ENCODE measurements at places on chromosomes 4 and X. TPM values are rescaled to one million over a fixed set of nuclear protein-coding genes. Genes with fewer than 3 reads are reported as not detected.
A peak's percentile ranks its signal among the peaks of the same experiment; 100 is the strongest.

DNA sequence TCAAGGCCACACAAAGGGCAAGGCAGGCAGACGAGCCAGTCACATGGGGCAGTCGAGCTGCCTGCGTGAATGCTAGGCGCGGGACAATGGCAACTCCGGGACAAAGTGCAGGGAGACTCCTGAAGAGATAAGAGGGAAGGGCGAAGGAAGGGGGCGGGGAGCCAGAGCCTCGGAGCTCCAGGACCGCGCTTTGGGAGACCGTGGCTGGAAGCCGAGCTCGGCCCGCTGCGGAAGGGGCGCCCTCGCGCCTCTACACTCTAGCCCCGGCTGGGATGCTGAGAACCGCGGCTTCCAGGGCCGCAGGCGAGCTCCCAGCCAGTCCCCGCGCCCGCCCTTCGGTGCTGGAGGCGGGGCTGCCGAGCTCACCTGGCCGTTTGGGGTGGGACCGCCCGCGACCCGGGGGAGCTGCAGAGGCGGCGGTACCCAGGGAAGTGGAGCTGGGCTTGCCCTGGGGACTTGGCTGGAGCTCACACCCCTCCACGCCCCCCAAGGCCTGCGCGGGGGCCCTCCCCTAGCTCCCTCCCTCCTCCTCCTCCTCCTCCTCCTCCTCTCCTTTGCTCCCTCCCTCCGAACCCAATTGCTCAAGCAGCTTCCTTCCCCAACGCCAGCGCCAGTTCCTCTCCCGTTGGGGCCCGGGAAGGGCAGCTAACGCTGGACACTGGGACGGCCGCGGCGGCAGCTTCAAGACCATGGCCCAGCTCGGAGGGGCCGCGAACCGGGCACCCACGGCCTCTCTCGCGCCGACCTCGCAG, at the start of gene SOWAHD:
SOWAHD (plus strand) TSS at position 610 of the 752 bp plus-strand sequence; CDS start at position 690, 80 bp downstream.
- DNase-seq = peak; percentile 6

GRCh38 chrX:40152173-40152711, 54.5 kb upstream of the BCOR start:
- DNase-seq = no peak

DNA sequence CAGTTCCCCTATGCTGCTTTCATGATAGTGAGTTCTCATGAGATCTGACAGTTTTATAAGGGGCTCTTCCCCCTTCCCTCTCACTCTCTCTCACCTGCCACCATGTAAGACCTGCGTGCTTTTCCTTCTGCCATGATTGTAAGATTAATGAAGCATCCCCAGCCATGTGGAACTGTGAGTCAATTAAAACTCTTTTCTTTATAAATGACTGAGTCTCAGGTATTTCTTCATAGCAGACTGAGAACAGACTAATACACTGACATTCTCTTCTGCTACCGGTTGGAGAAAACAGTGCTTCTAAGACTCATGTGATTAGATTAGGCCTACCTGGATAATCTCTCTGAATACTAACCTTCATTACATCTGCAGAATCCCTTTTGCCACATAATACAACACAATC, 45.4 kb upstream of the TRPC5OS start:
- no peak for DNase-seq

- no peak for DNase-seq
These were observed 153.3 kb upstream of the LNX1 start for GRCh38 chr4:53744446-53745160.

DNA sequence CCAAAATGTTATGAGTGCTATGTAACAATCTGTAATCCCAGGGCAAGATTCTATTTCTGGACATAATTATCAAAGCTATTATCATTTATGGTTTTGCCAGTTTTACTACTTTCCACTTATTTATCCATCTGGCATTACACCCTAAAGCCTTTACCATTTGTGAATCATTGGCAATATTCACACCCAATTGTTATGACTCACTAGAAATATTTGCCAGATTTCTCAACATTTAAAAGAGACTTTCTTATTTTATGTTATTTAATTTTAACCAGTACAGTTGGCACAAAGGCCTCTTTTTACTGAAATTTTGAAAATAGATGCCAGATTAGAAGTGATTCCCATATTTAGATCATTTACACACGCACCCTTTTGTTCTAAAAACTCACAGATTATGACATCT, 242.7 kb upstream of the WDFY3 start:
- DNase-seq = peak; percentile 93

DNA sequence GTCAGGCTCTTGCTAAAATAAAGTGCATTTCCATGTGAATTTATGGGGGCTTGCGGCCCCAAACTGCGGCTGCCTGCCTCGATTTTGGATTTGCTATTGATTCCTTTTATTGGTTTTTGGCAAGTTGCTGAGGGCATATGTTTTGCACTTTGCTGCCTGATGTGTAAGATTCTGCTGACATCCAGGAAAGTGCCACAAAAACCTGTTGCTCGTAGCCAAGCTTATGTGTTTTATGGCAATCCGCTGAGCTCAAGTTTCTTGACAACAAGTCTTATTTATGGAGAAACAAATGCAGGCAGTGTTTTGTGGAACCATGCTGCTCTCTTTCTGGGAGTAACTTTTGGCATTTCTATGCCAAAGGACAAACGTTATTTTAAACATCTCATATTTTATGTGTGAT, 97.3 kb upstream of the DDIT4L start:
- DNase-seq = no peak

Gene SLC6A8
- 42.4 TPM for total RNA-seq

Gene CNGA1
- total RNA-seq = 1.6 TPM

Gene CSAG3
- total RNA-seq = not detected

Gene SLC25A6
- total RNA-seq = 251 TPM

Gene TMEM156
- total RNA-seq = 3.4 TPM

Gene GABRA4
- not detected for total RNA-seq

Gene PPP1R3F
- 2.9 TPM for total RNA-seq

Measured in bronchial epithelial cell (primary cell).